ENCODE measurements at places on chromosomes 2 and 18.

DNA sequence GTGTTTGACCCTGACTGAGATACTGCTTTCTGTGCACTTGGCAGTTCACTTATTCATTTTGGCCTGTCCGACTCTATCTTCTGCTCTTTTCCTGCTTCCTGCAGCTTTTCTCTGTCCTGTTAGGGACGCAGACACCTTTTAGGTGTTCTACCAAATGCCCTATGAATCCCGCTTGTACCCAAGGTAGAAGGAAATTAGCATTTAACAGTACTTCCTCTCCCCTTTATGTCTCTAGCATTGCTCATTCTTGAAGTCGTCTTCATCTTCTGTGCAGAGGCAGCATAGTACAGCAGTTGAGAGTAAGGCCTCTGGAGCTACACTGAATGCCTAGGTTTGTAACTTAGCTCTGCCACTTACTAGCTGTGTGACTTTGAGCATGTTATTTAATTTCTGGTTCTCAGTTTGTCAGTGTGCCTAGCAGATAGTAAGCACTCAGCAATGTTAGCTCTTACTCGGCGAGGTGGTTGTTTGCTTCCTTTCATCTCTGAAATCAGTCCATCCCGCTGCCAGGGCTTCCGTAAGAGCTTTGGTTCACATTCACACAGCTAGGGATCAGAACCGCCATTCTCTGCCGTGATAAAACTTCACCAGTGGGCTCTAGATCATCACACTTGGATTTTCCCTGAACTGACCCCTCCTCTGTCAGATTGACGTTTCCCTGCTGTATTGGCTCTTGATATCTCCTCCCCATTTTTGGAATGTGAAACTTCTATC, 1.4 kb downstream of the CCT7 start:
- no peak for DNase-seq

DNA sequence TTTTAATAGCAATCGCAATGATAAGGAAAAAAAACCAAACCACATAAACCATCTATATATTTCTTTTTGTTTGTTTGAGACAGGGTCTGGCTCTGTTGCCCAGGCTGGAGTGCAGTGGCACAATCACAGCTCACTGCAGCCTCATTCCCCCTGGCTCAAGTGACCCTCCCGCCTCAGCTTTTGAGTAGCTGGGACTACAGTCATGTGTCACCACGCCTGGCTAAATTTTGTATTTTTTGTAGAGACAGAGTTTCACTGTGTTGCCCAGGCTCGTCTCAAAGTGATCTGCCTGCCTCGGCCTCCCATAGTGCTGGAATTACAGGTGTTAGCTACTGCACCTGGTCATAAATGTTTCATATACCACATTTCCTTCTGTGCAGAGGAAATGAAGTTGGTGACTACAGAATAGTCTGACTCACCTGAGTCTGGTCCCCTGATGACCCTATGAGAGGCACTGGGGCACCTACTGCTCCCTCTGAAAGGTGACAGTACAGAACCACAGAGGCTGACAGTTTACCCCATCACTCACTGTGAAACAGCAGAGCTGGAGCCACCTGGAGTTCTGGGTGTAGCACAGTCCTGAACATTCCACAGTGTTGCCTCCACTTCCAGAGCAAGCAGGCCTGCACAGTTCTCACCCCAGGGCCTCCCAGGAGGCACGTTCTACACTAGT, 183.7 kb upstream of the PXDN start:
- DNase-seq = no peak

GRCh38 chr18:33580546-33580945, 2.5 kb downstream of the ASXL3 start:
- DNase-seq = no peak

- DNase-seq = no peak
Measured at GRCh38 chr18:21915546-21915945, 175.0 kb downstream of the MIB1 start.

DNA sequence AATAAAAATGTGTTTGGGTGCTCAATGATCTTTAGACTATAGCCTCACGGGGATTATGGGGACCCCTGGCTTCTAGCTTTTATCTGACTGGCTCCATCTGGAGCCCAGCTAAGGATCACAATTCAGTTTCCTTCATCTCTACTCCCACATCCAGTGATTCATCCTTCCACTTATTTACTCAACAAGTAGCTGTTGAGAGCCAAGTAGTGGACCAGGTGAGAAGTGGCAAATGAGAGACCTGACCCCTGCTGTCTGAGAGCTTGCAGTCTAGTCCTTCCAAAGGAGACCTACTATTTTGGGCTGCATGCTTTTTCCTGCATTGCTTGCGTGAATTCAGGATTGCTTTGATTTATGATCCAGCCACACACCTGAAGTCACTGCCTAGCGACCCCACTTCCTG, 10.7 kb upstream of the DSG3 start:
- no peak for DNase-seq

DNA sequence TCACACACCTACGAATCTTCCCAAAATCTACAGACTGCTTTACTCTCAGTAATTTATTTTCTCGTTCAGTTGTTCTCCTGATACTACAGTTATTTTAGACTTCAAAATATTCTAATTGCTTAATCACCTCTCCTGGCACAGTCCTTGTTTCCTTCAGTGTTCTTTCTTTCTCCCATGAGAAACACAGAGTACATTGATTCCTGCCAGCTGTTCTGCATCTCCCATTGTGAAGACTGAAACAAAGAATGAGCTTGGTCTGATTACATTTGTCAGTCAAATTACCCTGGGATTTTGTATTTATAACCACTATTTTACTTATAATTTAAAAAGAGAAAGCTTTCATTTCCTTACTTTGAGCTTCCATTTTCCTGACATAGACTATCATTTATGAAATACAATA, 63.9 kb upstream of the TANK start:
- no peak for DNase-seq

DNA sequence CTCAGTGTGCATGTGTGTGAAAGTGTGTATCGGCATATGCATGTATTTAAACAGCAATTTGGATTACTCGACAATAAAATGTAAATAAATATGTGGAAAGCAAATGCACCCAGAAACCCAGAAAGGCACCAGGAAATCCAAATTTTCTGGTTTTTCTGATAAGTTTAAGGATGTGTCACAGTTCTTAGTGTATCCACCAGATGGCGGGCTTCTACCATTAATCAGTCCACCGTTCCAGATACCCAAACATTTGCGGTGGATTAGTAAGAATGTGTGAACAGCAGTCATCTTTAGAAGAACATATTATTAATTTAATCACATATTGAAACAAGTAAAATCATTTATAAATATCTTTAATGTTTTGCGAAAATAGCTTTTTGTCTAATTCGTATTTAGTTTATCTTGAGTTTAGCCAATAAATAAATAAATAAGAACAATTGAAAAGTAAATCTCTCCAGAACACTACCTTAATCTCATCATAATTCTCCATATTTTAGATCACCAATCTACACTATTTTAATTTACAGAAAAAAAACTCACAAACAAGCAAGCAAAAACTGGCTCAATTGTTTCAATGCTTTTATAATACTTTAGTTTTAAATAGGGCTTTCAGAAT, 298.9 kb downstream of the DSEL start:
- peak; percentile 61 for DNase-seq

DNA sequence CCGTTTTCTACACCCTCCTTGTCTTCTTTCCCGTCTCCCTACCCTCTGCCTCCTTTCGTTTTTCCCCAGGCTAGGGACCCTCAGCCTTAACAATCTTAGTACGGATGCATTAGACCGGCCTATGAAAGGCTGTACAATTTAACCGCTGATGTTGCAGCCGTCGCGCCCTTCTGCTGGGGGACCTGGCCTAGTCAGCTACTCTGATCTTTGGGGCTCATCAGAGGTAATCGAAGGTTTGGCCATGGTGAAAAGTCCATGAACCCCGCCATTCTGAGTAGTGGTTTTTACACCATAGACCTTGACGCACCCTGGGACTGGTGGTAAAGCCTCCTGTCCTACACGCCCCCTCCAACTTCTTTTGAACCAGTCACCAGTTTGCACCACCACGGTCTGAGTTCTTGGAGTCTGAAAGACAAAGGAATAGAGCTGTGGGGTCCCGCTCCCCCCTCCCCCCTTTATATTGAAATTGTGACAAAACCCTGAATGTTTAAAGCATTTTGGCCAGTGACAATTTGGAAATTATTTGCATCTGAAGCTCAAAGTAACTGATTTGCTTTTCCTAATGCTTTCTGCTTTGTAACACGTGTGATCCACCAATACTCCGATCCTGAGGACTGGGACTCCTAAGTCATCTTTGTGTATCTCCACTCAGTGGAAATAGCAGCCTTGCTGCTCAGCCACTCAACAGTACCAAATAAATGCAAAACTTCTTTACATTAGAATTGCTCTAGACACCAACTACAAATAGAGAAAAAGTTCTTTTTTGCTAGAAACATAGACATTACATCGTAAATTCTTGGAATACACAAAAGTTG, 642 bp upstream of the SRSF7 start:
- DNase-seq = no peak

DNA sequence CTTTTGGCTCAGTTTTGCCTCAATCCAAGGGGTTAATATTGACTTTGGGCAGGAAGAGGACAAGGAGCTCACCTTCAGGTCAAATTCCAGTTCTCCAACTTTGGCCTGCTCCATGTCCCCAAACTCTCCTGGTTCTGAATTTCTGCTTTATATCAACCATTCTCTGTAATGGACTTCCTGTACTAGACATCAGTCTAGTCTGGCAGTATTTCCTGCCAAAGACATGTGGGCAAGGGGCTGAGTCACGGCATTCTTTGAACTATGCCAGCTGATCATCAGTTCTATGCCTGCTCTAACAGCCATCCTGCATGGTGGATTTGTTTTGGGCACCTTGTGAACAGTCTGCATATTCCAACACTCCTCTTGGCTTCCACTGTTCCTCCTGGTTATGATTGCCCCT, 199.4 kb downstream of the ZEB2 start:
- DNase-seq = no peak

DNA sequence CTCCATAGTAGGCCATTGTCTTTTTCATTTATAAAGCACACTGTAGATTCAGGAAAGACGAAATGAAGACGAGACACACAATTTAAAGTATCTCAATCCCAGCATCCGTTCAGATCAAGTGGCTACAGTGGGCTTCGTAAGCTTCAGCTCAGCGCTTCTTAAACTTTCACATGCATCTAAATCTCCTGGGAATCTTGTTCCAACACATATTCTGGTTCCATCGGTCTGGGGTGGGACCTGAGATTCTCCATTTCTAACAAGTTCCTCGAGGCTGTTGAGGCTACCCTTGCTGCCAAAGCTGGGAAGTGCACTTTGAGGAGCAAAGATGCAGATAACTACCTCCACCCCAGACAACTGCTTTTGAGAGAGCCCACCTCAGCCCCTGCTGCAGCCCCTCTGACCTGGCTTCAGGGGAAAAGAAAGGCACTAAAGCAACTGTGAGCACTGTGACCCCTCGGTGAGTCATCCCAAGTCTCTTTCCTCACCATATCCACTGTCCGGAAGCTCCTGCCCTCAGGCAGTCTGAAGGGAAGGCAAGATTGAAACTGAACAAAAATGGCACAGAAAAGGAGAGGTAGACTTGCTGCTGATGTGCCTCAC, 201.1 kb upstream of the FBXO11 start:
- no peak for DNase-seq

- no peak for DNase-seq
Measured at GRCh38 chr18:42030586-42031182, 75.7 kb downstream of the PIK3C3 start.

DNA sequence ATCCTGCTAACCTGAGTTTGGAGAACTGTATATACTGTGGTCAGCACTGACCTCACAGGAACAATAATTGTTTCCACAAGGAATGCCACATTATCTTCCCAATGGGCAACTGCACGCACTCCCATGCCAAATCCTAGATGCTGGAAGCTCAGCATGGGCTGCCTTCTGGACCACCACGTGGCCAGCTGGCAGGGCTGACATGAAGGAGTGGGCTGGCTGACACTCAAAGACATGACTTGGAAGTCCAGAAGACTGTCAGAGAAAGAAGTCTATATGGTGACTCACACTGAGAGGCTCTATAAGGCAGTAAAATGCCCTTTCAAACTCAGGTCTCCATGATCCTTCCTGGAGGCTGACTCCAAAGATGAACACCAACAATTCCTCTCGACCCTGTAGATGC, 98.4 kb upstream of the RNF152 start:
- peak; percentile 46 for DNase-seq

- peak; percentile 77 for DNase-seq
Measured at GRCh38 chr2:237714690-237715458, 83.7 kb upstream of the RBM44 start.

DNA sequence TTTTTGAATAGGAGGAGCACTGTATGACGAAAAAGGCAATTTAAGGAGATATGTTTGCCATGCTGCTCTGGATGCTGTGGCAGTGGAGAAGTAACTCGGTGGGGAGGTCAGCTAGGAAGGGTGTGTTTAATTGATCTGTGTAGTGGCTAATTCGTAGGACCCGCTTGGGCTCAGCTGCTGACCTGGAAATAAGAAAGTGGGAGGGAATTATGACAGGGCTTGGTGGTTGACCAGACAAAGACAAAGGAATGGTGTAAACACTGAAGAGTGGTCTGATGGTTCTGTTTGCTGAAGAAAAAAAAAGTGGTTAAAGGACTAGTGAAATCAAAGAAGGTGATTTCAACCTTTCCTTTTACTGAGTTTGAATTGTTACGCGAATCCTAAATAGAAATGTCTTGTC, 146.0 kb downstream of the MAP4K4 start:
- no peak for DNase-seq

DNA sequence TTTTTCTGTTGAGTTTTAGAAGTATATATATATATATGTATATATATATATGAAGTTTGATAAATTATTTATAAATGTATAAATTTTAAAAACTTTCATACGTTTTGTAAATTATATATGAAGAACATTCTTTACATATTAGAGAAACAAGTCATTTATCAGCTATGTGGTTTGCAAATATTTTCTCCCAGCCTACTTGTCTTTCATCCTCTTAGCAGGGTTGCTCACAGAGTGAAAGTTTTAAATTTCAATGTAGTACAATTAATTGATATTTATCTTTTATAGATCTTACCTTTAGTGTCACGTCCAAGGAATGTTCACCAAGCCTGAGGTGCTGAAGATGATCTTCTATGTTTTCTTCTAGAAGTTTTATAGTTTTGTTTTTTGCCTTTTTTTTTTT, 78.3 kb upstream of the HS6ST1 start:
- no peak for DNase-seq

GRCh38 chr2:222269132-222269531, 29.7 kb downstream of the PAX3 start:
- no peak for DNase-seq

GRCh38 chr2:151156431-151156830, 105.2 kb downstream of the RBM43 start:
- no peak for DNase-seq

DNA sequence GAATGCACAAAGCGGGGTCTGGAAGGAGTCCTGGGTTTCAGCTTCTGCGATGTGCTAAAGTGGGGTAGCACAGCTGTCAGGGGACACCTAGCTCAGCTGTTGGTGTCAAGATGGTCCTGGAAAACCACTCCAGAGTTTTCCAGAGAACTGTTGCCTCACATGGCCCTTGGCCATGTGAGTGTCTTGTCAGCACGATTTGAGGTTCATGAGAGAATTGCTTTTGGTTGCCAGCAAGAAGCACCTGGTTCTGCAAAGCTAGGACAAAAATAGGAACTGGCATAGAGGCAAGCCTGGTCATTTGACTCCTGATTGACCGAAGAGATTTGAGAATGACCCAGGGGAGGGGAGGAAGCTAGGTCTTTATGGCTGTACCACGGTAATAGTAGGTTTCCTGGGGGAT, 50.4 kb upstream of the CTLA4 start:
- no peak for DNase-seq

- DNase-seq = no peak
Measured at GRCh38 chr2:200356857-200357384, 50.4 kb downstream of the SPATS2L start.
